ENCODE measurements at places on chromosomes 5 and 9.

DNA sequence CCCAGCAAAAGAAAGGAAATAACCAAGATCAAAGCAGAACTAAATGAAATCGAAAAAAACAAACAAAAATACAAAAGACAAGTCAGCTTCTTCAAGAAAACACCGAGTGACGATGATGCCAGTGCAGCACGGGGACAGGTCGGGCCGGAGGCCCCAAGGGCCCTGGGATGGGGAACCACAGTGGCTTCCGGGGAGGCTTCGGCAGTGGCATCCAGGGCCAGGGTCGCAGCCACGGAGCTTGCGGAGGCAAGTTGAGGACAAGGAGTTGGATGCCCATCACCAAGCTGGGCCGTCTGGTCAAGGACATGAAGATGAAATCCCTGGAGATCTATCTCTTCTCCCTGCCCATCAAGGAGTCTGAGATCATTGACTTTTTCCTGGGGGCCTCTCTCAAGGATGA, 53.2 kb upstream of the WDR41 start:
- DNase-seq, result no peak

DNA sequence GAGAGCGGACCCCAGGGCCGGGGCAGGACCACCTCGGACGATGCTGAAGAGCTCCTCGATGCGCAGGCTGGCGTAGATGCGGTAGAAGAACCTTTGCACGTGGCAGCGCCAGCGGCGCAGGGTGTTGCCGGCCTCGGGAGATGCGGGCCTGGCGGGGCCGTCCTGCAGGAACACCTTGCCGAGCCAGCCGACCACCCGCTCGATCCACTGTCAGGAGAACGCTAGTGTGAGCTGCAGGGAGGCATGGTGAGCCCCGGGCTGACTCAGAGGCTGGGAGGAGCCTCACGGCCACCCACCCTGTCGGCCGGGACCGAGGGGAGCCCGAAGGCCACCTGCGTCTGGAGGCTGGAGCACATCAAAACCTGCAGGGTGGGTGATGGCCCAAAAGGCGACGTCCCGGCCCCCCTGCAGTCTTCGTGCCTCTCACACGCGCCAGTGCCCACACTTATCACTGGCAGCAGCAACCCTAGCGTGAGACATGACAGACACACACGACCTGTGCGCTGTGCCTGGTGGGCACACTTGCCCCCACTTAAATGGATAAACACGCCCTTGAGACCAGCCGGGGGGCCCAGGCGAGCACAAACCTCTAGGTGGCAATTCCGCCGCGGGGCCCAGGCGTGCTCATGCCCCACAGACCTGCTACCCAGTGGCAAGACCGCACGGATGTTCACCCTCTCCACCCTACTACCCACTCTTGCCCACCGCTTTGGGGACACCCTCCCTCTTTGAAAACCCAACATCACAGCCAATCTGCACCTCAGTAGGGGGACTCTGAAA, 3.3 kb downstream of the ANAPC2 start:
- no peak for DNase-seq

- DNase-seq, result no peak
These were observed 172.6 kb upstream of the S1PR3 start for GRCh38 chr9:88818495-88819201.

DNA sequence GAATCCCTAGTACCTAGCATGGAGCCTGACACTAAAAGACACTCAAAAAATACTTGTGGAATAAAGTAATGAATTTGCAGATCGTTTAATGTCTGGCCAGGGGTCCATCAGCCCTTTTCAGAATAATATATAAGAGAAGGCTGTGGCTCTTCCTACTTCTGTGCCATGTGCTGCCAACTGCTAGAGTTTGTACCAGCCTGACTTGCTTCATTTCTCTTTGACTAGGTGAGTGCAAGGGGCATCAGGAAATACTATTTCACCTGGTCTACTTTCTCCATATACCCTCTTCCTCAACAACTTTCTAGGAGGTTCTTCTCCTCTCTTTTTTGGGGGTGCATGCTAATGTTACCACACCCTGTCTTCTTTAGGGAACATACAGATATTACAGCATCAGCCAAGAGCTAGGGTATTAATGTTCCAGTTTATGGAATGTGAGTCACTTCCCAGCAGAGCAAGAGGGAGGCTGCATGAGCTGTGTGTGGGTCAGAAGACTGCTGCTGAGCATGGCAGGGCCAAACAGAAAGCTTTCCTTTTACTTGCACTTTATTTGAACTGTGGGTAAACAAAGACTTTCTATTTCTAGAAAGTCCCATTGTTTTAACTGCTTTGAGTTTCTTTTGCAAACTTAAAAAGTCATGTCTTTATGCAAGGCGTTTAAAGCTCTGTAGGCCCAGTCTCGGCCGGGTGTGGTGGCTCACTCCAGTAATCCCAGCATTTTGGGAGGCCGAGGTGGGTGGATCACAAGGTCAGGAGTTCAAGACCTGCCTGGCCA, 158.9 kb downstream of the ADAMTSL1 start:
- no peak for DNase-seq

DNA sequence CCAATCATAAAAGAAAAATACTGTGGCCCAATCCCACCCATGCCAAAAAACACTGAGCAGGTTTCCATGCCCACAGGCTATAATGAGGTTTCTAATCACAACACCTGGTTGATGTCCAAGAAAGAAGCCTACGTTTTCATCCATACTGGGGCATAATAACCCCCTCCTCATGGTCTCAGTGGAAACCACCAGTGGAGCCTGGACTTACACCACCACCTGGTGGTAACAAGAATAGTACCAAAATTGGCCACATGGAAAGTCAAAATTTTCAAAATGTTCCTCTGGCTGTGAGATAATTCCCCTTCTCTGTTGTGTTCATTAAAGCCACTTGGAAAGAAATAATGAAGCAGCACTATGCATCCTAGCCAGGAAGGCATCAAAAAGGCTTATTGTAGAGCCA, 687.3 kb upstream of the ST8SIA4 start:
- no peak for DNase-seq

Data from esophagus squamous epithelium (tissue), 5 donors.